EH (cell line): ENCODE measurements at places on chromosomes 1 and 21.

- DNase-seq = no peak
Measured at GRCh38 chr1:84083307-84083706, 60.8 kb upstream of the PRKACB start.

GRCh38 chr1:236301080-236301957 lies 19.6 kb upstream of the ERO1B start:
- no peak for DNase-seq

- DNase-seq = no peak
Measured at GRCh38 chr21:37580666-37581065, 214.1 kb downstream of the DYRK1A start.

GRCh38 chr1:184359909-184360308 lies 26.9 kb upstream of the C1orf21 start:
- DNase-seq = no peak

GRCh38 chr1:161197560-161198193 lies 1.2 kb downstream of the ADAMTS4 start:
- no peak for DNase-seq

GRCh38 chr1:109767637-109768334 lies 4.1 kb upstream of the EPS8L3 start:
- no peak for DNase-seq

- DNase-seq = no peak
Measured at GRCh38 chr1:17958704-17959103, 148.9 kb upstream of the IGSF21 start.

GRCh38 chr1:79497193-79497773 lies 490.8 kb upstream of the ADGRL4 start:
- DNase-seq = peak; percentile 42

DNA sequence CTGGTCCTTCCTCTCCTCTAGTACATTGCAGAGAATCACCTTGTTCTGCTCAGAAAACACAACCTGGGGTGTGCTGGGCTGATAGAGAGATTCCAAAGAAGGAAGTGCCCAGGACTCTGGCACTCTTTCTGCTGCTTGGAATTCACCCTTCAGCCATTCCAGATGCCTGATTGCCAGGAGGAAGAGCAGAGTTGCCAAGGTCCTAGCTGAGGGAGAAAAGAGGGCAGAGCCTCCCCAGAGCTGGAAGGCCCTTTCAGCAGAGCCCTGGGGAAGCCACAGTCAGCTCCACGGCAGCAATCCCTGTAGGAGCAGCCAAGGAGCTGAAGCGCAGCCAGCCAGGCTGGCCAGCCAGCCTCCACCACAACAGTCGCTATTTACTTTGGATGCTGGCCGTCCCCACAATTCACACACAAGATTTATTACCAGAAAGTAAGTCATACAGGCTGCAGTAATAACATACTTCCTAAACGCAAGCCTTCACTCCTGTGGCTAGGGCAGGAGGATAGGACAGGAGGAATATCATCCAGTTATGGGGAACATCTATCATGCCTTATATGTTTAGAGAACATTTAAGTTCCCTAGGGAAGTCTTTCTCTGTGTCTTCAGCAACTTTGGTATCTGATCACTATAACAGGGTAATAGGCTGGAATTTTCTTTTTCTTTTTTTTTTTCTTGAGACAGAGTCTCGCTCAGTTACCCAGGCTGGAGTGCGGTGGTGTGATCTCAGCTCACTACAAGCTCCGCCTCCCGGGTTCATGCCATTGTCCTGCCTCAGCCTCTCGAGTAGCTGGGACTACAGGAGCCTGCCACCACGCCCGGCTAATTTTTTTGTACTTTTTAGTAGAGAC lies 36.6 kb upstream of the SLC44A3 start:
- DNase-seq = peak; percentile 96

DNA sequence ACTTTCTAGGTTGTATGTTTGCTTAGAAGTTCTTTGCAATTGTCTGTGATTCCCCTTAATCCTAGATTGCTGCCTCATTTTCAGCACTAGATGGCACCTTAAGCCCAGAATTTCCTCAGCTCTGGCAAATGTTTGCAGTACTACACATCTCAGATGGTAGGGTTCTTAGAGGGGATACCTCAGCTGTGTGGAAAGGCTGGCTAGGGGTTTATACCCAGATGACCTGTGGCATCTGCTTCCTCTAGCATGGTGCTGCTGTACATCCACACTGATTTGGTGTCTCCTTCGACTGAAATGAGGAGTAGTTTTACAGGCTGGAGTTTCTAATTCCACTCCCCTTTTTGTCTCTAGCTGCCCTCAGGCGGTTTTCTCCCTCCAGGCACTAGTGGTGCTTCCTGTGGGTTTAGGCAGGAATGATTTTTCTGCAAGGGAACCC lies 23.5 kb downstream of the ASB17 start:
- peak; percentile 45 for DNase-seq

DNA sequence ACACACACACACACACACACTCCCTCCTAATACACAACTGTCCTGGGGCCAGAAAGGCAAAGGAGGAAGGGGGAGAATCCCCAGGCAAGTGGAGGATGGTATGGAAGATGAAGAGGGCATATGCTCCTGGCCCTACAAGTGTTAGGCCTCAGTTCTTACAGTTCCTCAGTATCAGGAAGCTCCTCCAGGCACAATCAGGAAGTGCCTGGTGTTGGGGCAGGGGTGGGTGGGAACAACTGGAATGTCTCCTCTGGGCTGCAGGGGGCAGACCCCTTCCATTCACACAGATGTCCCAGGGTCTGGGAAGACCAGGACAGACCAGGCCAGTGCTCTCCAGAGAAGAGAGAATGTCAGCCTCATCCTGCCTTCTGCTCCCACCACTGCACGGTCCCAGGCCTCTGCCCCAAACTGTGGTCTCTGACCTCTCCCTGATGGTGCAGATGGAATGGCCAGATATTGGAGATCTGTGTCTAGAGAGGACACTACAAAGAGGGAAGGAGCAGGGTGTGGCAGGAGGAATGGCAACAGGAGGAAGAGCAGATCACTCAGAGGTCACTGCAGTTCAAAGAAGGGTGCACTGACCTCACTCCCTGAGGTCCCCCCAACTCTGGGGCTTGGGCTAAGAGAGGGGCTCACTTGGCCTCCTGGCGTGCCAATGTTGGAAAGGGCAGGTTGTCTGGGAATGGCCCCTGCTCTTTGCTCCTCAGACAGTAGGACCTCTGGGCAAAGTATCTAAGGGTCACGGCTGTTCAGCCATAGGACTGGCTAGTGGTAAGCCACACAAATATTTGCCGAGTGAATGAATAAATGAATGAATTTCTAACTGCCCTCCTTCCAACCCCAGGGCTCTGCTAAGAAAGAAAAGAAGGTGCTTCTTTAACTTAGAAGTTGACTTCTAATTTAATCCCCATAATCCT lies 2.5 kb upstream of the DENND2D start:
- DNase-seq = no peak

- DNase-seq = no peak
Measured at GRCh38 chr1:167638064-167638463, 8.0 kb downstream of the RCSD1 start.

DNA sequence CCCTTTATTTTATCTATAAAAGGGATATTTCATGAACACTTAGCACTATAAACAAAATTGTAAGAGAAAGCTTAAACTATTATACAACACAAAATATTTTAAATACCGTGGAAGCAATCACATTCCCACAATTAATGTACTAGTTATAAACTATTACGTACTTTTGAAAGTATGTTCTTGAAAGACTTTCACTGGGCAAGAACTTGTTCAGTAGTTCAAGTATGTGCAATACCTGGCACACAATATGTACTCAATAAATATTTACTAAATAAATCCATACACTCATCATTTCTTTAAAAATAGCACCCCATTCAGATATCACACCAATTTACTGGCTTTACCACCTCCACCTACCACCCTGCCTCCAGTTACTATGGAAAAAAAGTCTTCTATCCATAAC lies 12.6 kb upstream of the FMO2 start:
- DNase-seq = peak; percentile 9

DNA sequence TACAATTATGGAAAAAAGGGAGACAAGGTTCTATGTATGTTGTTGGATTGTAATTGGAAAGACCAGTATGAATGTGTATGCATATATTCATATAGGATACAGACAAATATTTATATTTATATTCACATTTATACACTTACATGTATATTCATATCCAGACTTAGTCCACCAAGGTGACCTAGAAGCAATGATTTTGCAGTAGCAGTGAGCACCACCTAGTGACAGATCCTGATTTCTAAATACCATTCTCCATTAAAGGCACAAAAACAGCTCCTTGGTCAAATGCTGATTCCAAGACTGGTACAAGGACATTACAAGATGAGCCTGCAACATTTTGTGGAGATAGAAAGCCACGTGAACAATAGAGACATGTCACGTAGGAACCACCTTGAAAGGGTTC lies 153.4 kb downstream of the SDCCAG8 start:
- peak; percentile 12 for DNase-seq

DNA sequence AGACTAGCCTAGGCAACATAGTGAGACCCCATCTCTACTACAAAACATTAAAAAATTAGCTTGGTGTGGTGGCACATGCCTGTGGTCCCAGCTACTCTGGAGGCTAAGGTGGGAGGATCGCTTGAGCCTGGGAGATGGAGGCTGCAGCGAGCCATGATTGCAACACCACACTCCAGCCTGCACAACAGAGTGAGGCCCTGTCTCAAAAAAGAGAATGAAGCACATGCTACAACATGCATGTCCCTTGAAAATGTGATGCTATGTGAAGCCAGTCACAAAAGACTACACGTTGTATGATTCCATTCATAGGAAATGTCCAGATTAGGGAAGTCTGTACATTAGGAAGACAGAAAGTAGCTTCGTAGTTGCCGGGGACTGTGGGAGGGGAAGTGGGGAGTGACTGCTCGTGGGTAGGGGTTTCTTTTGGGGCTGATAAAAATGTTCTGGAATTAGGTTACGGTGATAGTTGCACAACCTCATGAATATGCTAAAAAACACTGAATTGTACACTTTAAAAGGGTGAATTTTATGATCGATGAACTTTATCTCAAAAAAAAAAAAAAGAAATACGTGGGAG lies 202.1 kb downstream of the KAZN start:
- no peak for DNase-seq

GRCh38 chr1:100785470-100786052 lies 66.0 kb downstream of the VCAM1 start:
- DNase-seq = peak; percentile 38
